ENCODE measurements at places on chromosomes 13 and 19.

- H3K4me3 ChIP-seq, result no peak overlapping the region
- no peak for DNase-seq
- no peak overlapping the region for H3K27ac ChIP-seq
- H3K36me3 ChIP-seq, result no peaks in the 10 kb centered on the region
Measured at GRCh38 chr13:26678330-26678729, 82.3 kb downstream of the GPR12 start.

- no peaks in the 10 kb centered on the region for H3K27me3 ChIP-seq
- no peaks in the 10 kb centered on the region for H3K4me1 ChIP-seq
- no peak overlapping the region for H3K27ac ChIP-seq
- H3K36me3 ChIP-seq, result no peaks in the 10 kb centered on the region
Measured at GRCh38 chr13:92807353-92807752, 419.3 kb upstream of the GPC6 start.

- no peaks in the 10 kb centered on the region for H3K27me3 ChIP-seq
- H3K4me3 ChIP-seq, result no peak overlapping the region
Measured at GRCh38 chr19:48999481-49000325, 6.0 kb downstream of the RUVBL2 start.

- no peaks in the 10 kb centered on the region for H3K4me1 ChIP-seq
- no peak for DNase-seq
- H3K27me3 ChIP-seq, result no peaks in the 10 kb centered on the region
- no peaks in the 10 kb centered on the region for H3K36me3 ChIP-seq
Measured at GRCh38 chr13:99396446-99396845, 89.2 kb upstream of the GPR183 start.

DNA sequence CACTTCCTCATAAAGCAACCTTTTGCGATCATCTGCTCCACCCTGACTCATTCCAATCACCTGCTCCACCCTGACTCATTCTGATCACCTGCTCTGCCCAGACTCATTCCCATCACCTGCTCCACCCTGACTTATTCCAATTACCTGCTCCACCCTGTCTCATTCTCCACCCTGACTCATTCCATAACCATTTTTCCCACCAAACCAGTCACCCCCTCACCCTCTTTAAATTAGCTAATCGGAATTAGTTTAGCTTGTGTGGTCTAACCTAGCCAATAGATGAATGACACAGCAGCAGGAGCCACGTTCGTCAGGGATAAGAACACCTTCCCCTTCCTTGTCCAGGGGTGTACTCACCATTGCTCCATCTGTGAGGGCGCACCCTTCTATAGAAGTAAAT, 134.0 kb downstream of the COG6 start:
- H3K36me3 ChIP-seq, result no peaks in the 10 kb centered on the region
- DNase-seq, result no peak
- H3K4me1 ChIP-seq, result no peaks in the 10 kb centered on the region
- no peaks in the 10 kb centered on the region for H3K27me3 ChIP-seq
- H3K4me3 ChIP-seq, result no peak overlapping the region
- H3K27ac ChIP-seq, result no peak overlapping the region

DNA sequence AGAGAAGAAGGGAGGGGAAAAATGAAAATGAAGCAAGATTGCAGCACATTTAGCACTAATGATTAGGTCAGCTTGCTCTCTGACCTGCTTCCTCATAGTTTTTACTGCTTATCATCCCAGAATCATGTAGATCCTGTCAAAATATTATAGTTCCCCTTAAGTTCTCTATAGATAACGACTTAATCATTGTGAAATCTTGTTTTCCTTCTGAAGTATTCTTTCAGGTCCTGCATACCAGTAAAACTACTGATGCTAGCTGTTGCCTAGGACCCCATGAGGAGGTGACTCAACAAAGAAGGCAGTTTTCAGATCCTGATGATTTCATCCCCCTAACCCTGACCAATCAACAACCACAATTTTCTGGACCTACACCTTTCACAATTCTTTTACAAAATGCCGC, 1131.7 kb downstream of the SLITRK5 start:
- H3K27ac ChIP-seq, result no peak overlapping the region
- no peak for DNase-seq
- H3K36me3 ChIP-seq, result no peaks in the 10 kb centered on the region
- H3K4me3 ChIP-seq, result no peak overlapping the region

DNA sequence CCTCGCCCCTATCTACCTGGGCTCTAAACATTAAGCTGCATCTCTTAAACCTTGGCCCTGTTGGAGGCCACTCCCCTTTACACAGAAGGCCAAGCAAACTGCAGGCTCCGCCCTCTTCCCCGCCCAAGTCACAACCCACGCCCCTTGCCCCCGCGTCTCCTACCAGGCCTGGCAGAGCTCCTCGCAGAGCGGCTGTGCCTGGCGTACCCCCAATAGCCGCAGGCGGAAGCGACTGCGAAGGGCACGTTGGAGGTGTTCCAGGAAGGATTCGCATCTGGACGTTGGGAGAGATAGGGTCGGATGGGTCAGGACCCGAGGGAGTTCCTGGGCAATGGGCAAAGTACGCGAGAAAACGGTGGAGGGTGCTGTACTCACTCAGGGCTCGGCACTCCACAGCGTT, 5.9 kb downstream of the RTBDN start:
- no peak overlapping the region for H3K4me3 ChIP-seq
- H3K4me1 ChIP-seq, result no peaks in the 10 kb centered on the region
- peaks cover 4% of the 10 kb centered on the region for H3K27me3 ChIP-seq
- no peaks in the 10 kb centered on the region for H3K36me3 ChIP-seq
- no peak for DNase-seq
